Amniotic epithelial cell (primary cell): ENCODE measurements at places on chromosomes 3 and 15.

DNA sequence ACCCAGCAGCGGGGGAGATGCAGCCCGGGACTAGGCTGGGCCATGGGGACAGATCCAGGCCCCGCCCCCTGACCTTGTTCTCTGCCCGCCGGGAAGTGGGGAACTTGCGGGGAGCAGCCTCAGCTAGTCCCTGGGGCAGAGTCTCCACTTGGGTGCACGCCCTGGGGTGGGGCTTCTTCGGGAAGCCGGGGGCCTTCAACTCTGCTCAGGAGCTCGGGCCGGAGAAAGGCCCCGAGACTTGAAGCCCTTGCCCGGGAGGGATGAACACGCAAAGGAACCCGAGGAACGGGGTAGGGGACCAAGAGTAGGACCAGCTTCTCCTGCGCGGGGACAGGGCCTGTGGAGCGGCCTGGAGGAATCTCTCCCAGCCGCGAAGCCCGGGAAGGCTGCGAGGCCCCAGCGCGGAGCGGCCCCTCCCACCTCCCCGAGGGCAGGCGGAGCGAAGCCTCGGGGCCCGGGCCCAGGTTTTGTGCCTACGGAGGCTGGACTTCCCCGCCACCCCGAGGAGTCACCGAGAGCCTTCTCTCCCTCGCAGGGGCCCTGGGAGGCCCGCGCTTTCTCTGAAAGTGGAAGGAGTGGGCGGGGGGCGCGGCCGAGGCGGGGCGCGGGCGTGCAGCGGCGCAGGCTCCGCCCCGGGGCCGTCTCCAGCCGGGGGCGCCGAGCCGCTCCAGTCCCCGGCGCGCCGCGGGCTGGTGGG is at the start of gene ITPKA:
TSS of gene ITPKA (plus strand) at position 670 of the 697 bp plus-strand sequence. CDS start 54 bp downstream, outside the sequence.
- DNase-seq = peak; percentile 74

GRCh38 chr3:76550522-76551201 is 489.2 kb upstream of the ROBO2 start:
- no peak for DNase-seq

DNA sequence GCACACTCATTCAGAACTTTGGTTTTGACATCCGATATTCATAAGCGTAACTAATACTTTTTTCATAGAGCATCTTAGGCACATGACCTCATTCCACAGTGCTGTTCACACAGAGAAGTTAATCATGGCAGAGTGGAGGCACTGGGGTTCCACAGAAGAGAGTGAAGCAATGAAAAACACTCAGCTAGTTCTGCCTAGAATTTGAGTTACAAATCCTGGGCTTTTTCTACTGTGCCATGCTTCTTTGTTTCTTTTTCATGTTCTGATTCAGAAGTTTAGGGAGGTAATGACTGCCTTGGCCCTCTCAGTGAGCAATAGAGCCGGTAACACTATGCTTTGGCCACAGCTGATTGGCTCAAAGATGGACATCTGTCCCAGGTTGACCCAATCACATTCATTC is 176.1 kb upstream of the MITF start:
- no peak for DNase-seq

- DNase-seq = no peak
Observed at GRCh38 chr3:112424394-112424793, 74.9 kb downstream of the BTLA start.

DNA sequence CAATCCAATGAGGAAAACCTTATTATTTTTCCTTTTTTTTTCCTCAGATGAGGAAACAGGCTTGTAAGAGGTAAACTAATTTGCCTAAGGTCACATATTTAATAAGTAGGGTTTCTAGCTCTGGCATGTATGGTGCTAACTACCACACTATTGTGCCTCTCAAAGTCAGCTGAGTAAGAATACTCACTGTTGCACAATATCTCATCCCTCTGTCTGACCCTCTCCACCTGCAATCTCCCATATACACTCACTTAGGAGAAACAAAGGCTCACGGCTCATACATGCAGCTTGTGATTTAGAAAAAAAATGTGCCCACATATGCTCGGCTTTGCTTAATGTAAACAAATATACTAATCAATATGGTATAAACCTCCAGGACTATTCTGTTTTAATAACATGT is 10.4 kb upstream of the ARIH1 start:
- DNase-seq = no peak
